ENCODE measurements at places on chromosomes 12 and 14.

- no peak for DNase-seq
Observed at GRCh38 chr12:47286676-47287075, 206.9 kb upstream of the AMIGO2 start.

DNA sequence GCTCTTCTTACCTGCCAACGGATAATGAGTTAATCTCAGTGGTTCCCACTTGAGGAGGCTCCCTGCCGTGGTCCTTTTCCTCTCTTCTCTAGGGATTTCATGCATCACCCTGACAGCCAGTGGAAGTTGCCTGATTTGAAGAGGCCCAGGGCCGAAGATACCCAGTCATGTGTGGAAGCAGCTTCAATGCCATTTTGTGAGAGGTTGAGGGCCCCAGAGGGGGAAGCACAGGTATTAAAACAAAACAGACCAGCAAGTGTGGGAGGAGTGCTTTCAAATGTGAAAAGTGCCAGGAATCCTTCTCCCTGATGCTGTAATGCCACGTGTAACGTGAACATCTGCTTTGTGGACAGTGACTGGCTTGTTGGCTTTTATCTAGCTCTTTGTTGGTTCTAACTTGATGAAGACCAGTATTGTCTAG is 1.5 kb downstream of the TCP11L2 start:
- DNase-seq: no peak

- DNase-seq: peak; percentile 61
Observed at GRCh38 chr12:53219292-53219955, 12.4 kb upstream of the ITGB7 start.

GRCh38 chr12:29710104-29710503 is 73.6 kb downstream of the TMTC1 start:
- DNase-seq: no peak

GRCh38 chr12:53169644-53170043 is 10.9 kb upstream of the ZNF740 start:
- DNase-seq: no peak

DNA sequence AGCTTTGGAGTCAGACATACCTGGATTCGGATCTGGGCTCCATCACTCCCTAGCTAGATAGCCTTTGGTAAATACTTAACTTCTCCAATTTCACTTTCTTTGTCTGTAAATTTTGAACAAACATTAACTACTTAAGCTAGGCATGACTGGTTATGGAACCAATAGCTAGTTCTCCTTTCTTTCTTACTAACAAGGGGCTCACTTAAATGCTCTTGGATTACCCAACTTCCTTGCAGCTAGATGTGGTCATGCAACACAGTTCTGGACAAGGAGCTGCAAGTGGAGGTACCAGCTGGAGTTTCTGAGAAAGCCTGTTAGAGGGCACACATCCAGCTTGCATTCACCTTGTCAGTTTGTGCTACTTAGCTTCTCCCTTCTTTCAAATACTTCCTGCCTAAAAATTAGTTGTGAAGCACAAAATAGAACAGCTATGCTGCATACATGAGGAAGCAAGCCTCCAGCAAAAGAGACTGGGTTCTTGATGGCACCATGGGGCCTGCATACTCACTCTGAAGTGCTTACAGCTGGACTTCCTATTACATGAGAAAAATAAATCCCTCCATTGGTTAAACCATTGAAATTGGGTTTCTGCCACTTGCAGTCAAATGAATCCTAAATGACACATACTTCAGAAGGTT is 210.1 kb upstream of the EEA1 start:
- peak; percentile 97 for DNase-seq

- DNase-seq: peak; percentile 34
Observed at GRCh38 chr12:130764073-130764472, 48.0 kb upstream of the RIMBP2 start.

DNA sequence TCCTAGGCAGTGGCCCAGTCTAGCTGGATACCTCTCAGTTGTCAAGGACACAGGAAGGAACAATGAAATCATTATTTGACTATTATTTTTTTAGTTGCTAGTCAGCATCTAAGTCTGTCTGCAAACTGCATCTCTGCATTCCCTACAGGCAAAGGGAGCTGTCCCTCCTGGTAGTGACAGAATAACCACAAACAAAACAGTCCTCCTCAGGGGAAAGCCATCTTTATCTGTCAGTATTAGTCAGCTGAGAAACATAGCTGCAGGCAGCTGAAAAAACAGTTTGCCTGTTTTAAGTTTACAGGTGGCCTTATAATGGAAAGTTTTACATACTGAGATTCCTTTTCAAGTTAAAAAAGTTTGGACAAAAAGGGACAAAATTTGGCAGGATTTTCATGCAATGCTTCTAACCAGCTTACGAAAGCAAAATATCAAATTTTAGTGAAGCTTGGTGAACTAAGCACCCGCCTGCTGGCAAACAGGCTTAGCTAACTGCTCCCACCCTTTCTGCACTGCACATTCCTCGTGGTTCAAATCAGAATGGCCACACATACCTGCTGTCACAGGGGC is 29.5 kb downstream of the SLC25A21 start:
- peak; percentile 28 for DNase-seq

DNA sequence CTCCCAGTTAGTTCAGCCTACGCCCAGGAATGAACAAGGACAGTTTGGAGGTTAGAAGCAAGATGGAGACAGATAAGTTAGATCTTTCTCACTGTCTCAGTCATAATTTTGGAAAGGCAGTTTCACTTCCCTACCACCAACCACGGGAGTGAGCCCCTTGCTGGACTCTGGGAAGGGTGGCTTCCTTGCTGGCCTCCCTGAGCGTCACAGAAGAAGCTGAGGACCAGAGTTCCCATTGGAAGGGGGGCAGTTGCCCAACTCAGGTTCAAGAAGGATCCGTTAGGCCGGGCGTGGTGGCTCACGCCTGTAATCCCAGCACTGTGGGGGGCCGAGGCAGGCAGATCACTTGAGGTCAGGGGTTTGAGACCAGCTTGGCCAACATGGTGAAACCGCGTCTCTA is 106.2 kb upstream of the MAX start:
- peak; percentile 82 for DNase-seq

DNA sequence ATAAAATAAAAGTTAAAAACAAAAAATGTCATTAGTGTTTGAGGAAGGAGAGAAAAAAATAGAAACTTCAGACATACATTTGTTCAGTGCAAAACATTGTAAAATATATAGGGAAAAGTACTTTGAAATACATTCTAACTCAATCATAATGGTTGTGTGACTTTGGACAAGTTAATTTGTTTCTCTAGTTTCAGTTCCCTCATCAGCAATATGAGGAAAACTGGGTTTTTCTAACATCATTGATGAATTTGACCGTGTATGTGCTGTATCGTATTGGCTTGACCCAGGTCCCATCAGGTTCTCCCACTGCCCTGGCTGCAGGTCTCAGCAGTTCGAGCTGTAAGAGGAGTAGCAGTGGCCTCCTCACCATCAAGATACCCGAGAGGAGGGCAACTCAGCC is 173.9 kb upstream of the ATF7IP start:
- DNase-seq: no peak

DNA sequence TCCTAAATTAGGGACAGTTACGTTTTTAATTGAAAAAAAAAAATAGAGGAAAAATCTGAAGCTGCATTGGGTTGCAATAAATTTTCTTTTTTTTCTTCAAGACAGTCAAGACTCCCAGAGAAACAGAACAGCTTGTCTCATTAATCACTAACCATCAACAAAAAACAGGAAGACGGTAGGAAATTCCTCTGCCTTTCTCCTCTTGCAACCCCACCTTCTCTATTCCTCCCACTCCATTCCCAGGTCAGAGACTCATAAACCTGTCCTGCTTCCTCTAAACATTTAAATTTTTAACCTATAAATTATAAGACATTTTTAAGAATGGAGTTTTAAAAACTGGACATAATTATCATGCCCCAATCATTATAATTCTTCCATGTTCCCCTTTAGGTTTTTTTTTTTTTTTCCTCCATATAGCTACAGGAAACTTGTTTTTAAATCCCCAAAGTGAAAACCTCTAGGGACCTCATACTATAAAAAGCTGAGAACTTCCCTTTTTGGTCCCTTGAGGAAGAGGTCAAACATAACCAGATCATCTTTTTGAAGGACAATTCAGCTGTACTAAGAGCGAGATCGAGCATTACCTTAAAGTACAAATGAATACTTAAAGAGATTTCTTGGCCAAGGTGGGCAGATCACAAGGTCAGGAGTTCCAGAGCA is 36.0 kb downstream of the CPM start:
- DNase-seq: peak; percentile 92

DNA sequence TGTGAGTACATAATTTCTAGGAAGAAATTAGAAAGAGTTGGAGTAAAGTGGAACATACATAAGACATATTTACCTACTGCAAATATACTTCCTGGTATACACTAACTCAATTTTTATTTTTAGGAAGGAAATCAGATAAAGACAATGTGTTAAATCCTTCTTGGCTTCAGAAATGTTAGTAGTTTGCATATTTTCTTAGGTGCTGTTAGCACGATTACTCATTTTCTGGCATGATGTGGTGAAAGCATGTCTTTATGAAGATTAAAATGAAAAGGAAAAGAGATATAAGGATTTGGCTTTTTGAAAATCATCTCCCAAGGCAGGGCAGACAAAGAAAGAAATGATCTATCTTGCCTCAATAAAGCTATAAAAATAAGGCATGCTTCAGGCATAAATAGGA is 287.6 kb upstream of the E2F7 start:
- no peak for DNase-seq

- DNase-seq: no peak
Observed at GRCh38 chr14:71203306-71203705, 296.0 kb downstream of the PCNX1 start.

- DNase-seq: no peak
Observed at GRCh38 chr12:89999699-90000505, 291.3 kb upstream of the ATP2B1 start.

DNA sequence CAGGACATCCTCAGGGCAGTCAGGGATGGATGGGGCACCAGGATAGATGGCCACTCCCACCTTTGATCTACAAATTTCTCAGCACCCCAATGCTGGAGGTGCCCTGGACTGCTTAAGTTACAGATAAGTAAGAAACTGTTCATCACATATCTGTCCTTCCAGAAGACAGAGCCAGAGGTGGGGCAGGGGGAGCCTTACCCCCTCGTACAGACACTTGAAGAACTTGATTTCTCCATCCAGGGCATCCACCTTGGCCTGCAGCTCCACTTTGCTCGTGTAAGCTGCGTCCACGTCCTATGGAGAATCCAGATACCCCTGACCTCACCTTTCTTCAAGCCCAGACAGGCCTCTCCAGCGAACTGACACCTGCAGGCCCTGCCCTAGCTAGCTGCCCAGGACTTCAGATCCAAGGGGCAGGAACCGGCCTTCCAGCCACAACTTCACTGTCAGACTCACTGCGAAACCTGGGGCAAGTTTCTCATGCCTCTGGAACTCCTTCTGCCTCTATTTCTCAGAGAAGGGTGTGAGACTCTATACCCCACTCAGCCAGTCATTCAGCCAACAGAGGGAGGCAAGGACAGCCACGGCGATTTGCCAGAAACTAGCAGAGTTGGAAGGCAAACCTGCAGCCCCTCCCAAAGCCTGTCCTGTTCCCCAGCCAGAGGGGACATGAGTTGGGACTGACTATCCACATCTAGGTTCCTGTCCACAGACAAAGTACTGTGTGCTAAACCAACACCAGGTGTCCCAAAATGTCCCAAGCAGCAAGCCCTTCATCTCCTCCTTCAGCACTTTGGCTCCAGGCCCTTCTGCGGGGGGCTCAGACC is 3.8 kb downstream of the KRT73 start:
- no peak for DNase-seq

DNA sequence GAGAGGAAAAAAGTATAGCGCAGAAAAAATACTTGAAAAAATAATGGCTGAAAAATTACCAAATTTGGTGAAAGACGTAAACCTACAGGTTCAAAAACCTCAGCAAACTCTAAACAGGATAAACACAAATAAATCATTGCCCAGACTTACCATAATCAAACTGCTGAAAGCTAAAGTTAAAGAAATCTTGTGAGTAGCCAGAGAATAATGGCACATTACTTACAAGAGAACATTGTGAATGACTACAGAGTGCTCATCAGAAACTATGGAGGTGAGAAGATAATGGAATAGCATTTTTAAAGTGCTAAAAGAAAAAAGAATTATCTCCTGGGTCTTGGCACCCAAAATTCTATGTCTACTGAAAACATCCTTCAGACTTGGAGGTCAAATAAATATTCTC is 36.0 kb downstream of the ATF1 start:
- peak; percentile 30 for DNase-seq

DNA sequence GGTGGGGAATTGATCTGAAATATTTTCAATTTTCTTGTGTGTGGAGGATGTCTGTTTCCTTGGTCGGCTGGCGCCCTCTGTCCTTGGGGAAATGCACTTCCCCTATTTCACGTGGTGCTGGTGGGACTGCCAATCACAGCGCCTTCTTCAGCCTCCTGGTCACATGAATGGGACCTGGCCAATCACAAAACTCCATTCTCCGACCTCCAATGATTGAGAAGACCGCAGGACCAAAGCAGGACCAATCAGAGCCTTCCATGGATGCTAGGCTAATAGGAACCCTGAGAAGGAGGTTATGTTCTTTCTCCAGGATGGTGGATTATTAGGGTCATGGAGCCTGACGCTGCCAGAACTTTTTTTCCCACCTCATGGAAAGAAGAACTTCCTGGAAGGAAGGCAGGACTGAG is 188.7 kb downstream of the TTC8 start:
- DNase-seq: peak; percentile 41

GRCh38 chr12:91176358-91176757 is 6.3 kb downstream of the DCN start:
- DNase-seq: no peak

DNA sequence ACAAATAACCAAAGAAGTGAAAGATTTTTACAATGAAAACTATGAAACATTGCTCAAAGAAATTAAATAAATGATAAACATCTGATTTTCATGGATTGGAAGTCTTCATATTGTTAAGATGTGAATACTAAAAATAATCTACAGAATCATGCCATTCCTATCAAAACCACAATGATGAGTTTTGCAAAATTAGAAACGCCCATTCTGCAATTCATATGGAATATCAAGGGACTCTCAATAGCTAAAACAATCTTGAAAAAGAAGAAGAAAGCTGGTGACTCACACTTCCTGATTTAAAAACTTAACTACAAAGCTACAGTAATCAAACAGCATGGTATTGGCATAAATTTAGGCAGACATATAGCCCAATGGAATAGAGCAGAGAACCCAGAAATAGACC is 40.2 kb upstream of the CCT2 start:
- DNase-seq: no peak

DNA sequence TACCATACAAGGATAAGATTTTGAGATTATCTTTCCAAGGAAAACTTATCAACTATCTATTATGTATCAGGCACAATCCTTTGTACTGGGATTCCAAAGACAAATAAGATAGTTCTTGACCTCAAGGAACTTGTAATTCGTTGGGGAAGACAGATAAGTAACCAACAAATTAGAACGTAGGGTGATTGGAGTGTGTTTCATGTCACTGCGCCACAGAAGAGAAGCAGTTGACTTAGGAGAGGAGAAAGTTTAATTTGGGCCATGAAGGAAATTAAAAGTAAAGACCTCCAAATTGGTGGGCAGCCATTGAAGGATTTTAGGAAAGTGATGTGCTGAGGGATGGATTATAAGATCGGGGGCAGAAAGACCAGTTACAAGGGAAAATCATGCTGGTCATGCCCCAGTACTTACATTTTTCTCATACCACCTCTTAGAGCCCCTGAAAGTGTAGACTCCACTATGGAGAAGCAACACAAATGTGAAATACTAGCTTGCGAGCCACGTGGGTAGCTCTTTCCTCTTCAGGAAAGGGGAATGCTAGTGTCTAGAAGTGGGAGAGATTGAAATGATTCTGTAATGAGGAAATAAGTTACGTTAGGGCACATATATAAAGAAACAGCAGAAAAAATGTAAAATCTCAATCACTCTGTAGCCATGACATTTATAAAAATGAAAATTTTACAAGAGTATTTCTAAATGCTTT is 148.7 kb downstream of the ETV6 start:
- peak; percentile 43 for DNase-seq

GRCh38 chr14:50978888-50979287 is 34.6 kb upstream of the PYGL start:
- no peak for DNase-seq
